ENCODE measurements at places on chromosomes 6 and 20.

GRCh38 chr6:130426066-130426721 lies 60.4 kb downstream of the TMEM200A start:
- no peak for DNase-seq

DNA sequence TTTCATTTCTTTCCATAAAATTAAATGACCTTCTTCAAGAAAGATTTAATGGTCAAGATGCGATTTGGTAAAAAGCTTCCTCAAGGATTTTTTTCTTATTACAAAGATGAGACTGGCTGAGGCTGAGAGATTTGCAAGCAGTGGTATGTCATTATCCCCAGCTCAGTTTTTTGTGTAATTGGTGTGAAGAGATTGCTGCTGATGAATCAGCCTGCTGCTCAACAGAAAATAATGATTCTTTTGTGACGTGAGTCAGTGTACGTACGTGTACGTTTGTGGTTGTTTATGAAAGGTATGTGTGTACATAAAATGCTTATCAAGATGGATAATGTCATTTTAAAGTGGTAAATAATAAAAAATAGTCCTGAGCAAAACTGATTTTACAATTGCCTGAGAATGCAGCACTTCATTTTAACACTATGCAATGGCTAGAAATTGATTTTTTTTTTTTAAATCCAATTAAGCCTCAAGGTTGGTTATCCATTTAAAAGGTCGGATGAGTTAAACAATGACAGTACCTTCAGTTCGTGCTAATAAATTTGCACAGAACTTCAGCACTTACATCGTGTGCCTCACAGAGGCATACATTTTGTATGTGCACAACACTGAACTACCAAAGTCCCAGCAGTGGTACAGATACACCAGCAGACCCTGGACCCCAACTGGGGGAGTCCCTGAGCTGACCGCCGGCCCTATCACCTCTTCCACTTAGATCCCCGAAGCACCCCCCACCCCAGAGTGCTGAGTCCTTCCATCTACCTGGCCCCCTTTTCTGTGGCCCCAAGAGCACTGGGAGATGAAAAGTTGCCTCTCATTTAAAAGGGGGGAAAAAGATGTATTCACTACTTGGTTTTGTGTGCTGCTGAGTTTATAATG lies 9.7 kb upstream of the NPEPL1 start:
- DNase-seq: no peak

GRCh38 chr6:163775313-163775712 lies 360.8 kb downstream of the QKI start:
- no peak for DNase-seq

GRCh38 chr20:47044938-47045337 lies 150.3 kb downstream of the EYA2 start:
- DNase-seq: no peak

- DNase-seq: no peak
Observed at GRCh38 chr6:13485923-13486562, 1.4 kb downstream of the GFOD1 start.

DNA sequence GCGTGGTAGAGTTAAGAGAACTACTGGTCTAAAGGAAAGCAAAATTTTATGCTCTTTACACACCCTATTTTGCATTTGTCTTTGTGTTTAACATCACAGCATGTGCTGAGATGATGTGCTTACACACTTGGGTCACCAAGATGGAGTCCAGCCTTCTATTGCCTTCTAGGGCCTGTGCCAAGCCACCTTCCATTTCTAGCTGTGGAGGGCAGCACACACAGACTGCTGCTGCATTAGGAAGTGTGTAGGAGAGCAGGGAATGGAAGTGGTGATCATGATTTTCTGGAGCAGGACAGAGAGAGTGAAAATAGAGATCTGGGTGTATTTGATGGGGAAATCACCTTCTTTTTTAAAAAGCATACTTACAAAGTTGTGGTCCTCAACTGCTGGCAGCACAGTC lies 191.6 kb downstream of the SOX4 start:
- no peak for DNase-seq

- no peak for DNase-seq
Observed at GRCh38 chr6:170067923-170068360, 222.9 kb downstream of the DLL1 start.

GRCh38 chr6:129786548-129786947 lies 74.6 kb downstream of the TMEM244 start:
- no peak for DNase-seq

DNA sequence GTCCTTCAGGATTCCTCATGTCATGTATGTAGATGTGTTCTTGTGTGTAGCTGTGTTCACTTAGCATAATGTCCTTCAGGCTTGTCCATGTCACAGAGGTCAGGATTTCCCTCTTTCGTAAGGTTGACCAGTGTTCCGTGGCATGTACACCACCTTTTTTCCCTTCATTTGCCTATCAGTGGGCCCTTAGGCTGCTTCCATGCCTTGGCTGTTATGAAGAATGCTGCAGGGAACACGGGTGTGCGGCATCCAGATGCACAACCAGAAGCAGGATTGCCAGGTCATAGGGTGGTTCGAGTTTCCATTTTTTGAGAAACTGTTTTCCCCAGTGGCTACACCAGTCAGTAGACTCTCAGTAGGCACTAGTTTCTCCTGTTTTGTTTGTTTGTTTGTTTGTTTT lies 29.2 kb downstream of the SYNDIG1 start:
- DNase-seq: no peak

- no peak for DNase-seq
Observed at GRCh38 chr20:48600470-48600945, 227.3 kb downstream of the PREX1 start.

DNA sequence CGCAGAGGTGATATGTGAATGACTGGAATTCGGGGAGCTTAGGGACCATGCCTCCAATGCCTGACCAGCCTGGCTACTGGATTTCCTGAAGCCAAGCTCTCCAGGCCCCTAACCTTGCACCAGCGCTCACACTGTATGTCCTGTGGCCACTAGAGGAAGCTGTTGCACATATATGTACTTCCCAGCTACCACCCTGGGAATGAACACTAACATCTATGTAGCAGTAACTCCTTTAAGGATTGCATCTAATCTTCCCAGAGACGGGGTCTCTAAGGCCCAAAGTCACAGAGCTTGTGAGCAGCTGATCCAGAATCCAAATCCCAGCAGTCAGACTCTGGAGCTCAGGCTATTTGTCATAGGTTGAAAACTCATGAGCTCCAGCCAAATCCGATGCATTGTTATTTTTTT lies 20.4 kb upstream of the BPIFB1 start:
- DNase-seq: no peak

DNA sequence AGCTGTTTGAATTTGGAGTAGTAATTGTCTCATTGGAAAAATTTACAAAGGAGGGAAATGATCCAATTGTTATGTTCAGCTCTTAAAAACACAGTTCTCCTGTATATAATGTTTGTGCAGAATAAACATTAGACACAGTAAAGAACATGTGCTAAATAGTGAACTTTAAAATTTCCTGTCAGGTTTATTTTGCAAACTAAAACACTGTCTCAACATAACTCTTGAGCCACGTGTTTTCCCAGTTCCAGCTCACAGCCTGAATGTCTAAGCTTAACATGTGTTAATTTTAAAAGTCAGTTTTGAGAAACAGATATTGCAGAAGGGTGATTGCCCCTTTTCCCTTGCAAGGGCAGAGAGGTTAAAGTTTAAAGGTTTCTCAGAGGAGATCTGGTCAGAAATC lies 20.6 kb downstream of the EPHA7 start:
- DNase-seq: no peak

DNA sequence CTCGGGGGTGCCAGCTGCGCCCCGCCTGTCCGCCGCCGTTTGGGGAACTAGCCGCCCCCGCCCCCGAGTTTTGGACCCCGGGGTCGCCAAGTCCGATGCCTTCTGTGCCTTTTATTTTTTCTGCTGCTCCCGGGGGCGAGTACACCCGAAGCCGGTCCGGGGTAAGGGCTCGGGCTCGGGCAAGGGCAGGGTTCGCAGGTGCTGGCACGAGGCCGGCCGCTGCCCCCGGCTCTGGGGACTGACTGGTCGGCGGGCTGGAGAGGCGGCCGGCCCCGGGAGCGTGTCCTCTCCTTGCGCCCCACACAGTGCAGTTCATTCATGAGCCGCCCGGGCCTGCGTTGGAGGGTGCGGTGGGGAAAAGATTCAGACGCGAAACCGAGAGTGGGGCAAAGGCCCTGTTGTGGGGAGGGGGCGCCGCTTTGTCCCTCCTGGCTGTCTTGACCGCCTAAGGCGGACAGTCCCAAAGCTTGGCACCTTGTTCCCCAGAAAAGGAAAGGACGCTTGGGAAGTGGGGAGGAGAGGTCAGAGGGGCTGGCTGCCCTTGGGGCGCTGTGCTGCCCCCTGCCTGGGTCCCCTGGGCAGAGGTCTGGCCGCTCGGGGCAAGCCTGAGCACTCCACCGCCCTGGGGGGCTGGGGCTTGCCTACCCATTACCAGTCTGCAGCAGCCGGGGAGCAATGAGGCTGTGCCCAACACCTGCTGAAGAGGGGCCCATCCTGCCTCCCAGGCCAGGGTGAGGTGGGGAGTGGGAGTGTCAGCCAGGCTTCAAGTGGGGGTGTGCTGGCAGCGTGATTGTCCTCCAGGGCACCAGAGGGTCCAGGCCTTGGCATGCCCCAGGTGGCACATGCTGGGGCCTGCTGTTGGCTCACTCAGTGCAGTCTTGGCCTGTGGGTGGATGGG lies 915 bp downstream of the TMEM63B start:
- DNase-seq: peak; percentile 18

GRCh38 chr6:8492536-8493133 lies 57.3 kb upstream of the SLC35B3 start:
- DNase-seq: no peak

DNA sequence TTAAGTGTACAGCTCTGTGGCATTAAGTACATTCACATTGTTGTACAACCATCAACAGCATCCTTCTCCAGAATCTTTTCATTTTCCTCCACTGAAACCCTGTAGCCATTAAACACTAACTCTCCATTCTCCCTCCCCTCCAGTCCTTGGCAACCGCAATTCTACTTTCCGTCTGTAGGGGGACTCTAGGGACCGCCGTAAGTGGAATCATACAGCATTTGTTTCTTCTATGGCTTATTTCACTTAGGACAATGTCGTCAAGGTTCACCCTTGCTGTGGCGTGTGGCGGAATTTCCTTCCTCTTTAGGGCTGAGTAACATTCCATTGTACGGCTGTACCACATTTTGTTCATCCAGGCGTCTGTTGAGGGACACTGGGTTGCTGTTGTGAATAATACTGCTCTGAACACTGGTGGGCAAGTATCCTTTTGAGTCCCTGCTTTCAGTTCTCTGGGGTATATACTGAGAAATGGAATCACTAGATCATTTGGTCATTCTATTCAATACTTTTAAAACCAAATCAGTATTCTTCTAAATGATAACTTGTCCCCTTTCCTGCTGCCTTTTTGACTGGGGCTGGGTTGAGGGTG lies 50.7 kb downstream of the PPP1R3G start:
- DNase-seq: no peak

DNA sequence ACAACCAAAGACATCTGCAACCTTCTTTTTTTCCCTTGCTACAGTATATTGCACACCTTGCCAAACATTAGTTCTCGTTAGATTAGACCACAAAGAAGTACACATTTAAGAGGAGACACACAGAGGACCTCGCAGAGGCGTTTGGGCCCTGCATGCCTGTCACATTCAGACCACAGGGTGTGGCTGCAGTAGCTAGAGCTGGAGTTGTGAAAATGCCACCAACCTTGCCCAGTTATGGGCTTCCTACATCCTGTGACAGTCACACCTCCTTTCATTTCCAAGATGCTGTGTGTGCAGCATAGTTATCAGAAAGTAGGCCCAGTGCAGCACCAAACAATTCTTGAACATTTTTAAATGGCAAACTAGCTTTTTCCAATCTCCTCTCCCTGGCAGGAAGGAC lies 2.4 kb downstream of the SYNE1 start:
- DNase-seq: no peak

DNA sequence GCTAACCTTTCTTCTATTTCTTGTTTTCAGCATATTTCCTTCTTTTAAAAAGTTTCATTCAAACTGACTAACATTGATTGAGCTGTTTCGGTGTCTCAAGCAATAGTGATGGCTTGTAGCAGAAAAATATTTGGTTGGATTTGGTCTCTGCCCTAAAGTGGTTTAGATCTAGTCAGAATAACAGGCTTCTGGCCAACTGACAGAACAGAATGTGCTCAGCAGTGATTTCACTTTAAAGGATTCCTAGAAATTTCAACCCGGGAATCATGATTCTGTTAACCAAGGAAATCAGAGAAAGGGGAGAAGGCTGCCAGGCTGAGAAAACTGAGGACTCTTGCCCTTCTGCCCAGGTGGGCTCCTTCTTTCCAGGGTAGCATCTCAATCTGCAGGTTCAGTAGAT lies 16.6 kb upstream of the GSTA1 start:
- no peak for DNase-seq

GRCh38 chr20:57388953-57389694 lies 2.1 kb upstream of the RBM38 start:
- DNase-seq: peak; percentile 67

DNA sequence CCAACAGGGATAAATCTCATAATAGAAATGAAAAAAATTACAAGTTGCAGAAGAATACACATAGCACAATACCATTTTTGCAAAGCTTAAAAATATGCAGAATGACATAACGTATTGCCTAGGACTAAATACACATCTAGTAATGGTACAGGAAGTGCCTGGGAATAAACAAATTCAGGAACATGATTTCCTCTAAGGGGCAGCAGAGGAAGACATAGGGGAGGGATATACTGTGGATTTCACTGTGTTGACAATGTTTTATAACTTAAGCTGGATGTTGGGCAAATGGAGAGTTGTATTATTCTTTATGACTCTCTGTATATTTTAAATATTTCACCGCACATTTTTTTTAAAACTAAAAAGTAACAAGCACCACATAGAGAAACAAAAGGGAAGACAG lies 5.6 kb upstream of the GLO1 start:
- DNase-seq: no peak

GRCh38 chr6:34242252-34243130 lies 5.8 kb downstream of the HMGA1 start:
- no peak for DNase-seq

- DNase-seq: no peak
Observed at GRCh38 chr20:57080796-57081195, 185.6 kb downstream of the BMP7 start.

DNA sequence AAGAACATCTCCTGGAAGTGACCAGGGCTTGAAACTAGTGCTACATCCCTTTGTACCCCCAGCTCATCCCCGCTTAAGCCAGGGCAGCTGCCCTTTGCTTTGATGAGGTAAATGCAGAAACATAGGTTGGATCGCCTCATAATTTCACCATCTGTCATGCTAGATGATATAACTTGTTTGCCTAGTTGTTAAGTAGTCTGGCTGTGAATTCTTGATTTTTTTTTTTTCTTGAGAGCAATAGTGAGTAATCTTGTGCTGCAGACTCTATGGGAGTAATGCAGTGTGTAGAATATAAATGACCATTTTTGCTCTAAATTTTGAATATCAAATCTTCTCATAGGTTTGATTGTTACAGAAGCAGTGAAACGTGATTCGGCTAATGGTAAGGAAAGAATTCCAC lies 4.1 kb downstream of the TRDN start:
- no peak for DNase-seq

DNA sequence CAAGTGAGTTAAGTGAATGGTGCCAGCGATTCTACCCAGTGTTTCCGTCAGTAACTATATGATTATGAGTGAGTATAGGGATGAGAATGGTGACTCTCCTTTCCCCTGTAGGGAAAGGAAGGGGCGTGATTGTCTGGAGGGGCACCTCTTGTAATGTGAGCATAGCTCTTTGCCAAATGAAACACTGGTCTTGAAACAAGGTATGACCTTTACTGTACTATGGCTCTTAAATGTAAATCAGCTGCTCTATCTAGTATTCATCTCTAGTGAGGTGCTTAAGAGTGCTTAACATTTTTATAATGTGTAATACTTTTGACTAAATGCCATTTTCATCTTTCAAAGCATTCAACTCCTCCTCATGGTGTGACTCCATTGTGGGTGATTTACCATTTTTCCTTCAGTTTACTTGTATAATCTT lies 11.0 kb downstream of the PANK2 start:
- DNase-seq: no peak

- no peak for DNase-seq
Observed at GRCh38 chr20:20365480-20366161, 2.3 kb upstream of the INSM1 start.

Measured in naive thymus-derived CD4-positive, alpha-beta T cell (primary cell).